ENCODE measurements at places on chromosomes 3 and 15.

- DNase-seq = no peak
Measured at GRCh38 chr3:174397848-174398247, 461.3 kb upstream of the NAALADL2 start.

DNA sequence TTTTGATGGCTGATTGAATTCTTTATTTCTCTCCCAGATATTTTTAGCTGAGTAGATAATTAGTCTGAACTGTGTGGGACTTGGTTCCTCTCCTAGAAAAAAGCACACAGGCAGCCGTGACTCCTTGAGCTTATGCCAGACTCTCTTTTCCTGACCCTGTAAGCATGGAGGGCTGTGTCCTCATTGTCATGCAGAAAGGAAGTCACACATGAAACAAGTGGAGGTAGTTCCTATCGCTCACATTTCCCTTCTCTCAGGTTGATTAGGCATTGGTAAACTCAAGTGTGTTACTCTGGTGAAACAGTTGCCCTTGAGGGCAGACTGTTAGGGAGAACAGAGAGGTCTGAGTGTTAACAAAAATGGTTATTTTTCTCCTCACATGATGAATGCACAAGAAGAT, 6.3 kb upstream of the RTP4 start:
- DNase-seq = no peak

DNA sequence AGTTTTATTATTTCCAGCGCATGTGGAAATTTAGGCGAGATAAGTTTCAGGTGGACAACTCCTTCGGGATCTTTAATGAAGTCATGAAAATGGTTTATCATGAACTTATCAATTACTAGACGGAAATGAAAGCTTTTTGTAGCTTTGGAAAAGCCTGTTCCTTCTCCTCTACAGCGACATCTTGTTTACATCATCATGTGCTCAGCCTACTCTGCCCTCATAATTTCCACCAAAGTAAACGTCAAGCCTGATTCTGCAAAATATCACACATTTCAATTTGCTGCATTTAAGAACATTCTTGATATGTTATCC, 64.3 kb upstream of the CGNL1 start:
- DNase-seq = no peak

- DNase-seq = no peak
Measured at GRCh38 chr3:191137708-191138107, 61.3 kb upstream of the OSTN start.

- no peak for DNase-seq
Measured at GRCh38 chr15:39573287-39573686, 7.6 kb upstream of the THBS1 start.

DNA sequence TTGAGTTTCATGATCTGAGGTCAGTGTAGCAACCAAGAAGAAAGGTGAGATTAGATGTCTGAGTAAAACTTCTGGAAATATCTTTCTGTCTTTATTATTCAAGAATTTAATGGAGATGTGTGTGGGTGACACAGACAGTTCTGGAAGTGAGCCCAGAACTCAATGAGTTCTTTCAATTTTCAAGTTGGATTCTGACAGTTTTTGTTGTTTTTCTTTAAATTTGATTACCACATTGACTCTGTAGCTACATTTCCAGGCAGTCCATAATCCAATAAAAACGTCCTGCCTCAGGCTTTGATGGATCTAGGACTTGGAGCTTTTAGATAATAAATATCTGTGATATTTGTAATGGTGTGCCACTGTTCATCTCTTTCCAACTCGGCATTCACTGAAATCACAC, 3.9 kb upstream of the PARP14 start:
- no peak for DNase-seq

DNA sequence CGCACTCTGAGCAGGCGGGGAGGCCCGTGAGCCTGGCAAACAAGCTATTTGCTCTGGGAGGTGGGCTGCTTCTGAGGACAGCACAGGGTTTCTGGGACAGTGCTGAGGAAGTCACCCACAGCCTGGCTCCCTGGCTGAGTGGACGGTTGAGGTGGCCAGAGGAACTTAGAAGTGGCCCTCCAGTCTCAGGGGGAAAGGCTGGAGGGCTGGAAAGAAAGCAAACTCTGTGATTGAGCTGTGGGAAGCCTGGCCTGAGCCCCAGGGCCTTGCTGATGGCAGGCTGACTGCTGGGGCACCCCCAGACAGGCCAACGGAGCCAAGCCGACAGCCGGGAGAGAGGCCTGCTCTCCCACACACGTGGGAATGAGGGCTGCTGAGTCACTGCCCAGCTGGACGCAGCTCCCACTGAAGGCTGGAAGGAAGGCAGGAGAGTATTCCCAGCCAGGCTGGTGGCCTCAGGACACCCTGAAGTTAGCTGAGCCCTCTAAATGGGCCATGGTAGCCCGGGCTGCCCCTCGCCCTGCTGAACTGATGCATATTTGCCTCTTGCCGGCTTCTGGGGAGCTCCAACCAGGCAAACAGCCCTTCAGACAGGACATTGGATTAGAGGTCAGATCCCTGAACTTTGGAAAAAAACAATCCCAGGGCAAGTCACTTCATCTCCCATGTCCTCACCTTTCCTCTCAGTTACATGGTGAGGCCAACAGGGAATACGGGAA, 98.0 kb upstream of the TLE3 start:
- no peak for DNase-seq

- no peak for DNase-seq
Measured at GRCh38 chr3:15983232-15983631, 185.5 kb upstream of the ANKRD28 start.

GRCh38 chr3:195113048-195113447, 157.9 kb downstream of the XXYLT1 start:
- no peak for DNase-seq

DNA sequence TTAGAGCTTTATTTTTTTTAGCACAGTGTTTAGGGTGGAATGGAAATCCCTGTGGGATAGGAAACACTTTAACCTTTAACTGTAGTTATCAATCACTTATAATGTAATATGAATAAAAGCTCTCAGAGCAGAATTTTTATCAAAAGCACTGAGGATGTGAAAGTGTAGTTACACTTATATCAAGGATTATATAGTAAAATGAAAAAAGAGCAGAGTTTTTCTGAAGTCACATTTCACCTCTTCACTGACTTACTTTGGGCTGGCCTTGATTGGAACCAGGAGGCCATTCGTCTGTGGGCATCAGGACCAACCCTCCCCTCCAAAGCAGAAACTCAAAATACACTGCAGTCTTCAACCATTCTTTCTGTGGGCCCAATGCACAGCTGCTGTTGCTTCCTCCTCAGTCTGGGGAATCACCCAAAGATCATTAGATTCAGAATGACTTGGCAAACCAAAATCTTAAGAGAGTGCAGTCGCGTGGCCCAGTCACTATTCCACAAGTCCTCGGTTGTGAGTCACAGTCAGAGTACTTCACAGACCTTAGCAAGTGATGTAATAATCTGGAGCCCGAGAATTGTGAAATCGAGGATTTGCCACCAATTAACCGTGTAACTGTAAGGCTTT, 132.6 kb upstream of the COL8A1 start:
- DNase-seq = no peak

DNA sequence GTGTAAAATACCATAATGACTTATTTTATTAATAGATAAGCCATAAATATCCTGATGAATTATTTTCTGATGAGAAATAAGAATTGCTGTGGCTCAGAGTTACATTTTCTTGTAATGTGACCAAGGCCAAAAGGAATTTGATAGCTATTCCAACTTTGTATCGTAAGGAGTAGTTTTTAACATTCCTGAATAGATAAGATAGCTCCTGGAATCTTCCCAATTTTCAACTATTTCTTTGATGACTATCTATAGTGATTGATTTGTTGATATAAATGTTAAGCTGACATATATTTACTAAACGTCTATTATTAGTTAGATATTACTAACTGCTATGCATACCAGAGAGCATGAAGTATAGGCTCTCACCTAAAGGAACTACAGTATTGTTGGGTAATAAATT, 49.1 kb upstream of the SATB1 start:
- DNase-seq = no peak

DNA sequence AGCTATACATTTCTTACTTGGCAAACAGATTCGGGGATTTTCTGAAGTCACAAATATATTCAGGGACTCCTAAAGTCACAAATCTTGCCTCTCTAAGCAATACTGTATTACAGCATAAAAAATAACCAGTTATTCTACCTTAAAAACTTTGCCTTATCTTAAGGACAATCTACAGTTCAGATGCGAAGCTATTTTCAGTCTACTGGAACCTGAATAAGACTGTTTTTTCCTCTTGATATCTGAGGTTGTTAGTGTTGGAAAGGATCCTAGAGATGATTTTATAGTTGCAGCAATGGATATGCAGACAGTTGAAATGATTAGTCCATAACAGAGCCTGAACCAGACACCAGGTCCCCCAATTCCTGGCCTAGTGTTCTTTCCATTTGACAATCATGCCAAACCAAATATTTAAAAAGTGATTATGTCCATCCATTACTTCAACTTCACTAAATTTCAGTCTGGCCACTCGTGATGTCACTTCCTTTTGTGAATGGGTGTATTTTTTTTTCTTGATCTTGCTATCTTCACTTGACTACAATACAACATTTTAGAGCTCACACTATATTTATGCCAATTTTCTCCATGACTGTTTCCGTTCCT, 1.8 kb downstream of the HDGFL3 start:
- no peak for DNase-seq

DNA sequence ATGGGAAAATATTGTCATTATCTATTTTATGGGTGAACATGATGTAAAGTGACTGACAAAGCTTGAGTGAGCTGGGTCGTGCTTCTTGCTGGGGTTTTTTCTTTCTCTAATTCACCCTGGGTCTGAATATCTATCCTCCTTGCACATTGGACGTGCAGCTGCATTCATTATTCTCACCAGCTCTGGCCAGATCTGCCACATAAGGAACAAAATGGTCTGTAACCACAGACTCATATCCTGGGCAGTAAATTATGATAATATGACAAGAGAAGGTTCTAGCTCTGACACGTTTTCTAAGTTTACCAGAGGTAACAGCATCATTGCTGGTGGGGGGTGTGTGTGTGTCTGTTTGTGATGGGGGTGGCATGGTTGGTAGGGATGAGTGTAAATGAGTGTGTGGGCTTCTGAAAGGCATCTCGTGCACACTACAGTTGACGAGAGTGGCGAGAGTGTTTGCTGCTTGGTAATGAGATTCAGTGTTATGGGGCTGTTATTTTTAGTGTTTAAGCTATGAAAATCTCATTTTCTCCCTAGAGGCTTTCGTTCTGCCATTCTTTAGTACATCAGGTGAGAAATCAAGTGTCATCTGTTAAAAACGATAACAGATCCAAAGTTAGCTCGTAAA, 418.4 kb downstream of the PDCD6IP start:
- DNase-seq = no peak

DNA sequence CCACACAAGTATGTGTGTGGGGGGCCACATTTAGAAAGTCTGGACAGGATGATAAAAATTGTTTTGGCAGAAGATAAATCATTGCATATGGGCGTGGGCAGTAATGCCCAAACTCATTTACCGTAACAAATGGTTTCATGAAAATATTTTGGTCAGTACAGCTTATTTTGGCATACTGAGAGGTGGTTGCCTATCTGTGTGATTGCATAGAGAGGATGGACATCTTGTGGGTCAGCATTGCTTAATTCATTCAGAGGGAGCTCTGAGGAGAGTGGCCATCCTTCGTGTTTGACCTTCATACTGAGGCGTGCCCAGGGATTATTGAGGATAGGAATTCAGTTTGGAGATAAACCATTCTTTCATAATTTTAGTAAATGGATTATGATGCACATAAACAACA, 162.5 kb downstream of the GAP43 start:
- no peak for DNase-seq

- no peak for DNase-seq
Measured at GRCh38 chr3:31423482-31423881, 109.2 kb upstream of the STT3B start.

GRCh38 chr3:21913791-21914190, 162.8 kb upstream of the ZNF385D start:
- DNase-seq = no peak

- no peak for DNase-seq
Measured at GRCh38 chr3:118380576-118380975, 654.1 kb downstream of the IGSF11 start.

GRCh38 chr15:65156692-65157091, 23.1 kb upstream of the PDCD7 start:
- DNase-seq = no peak

GRCh38 chr15:40660686-40661085, 34.3 kb upstream of the RAD51 start:
- DNase-seq = no peak

DNA sequence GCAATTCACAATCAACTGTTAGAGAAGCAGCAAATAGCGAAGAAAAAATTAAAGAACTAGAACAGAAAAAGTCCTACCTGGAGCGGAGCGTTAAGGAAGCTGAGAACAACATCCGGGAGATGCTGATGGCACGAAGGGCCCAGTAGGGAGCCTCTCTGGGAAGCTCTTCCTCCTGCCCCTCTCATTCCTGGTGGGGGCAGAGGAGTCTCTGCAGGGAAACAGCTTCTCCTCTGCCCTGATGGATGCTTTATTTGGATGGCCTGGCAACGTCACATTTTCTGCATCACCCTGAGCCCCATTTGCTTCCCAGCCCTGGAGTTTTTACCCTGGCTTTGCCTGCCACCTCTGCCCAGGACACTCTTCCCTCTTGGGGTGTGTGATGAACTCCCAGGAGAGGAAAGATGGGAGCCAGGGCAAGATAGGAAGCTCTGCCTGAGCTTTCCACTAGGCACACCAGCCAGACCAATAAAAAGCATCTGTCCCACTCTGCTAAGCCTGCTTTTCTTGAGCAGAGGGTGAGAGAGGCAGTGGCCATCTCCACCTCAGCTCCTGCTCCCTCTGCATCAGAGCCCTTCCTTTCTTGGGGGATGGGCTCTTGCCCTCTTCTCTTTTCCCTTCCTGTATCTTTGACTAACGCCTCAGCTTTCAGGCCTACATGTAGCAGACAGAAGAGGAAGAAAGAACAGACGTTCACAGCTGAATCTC, 39.4 kb downstream of the PPARG start:
- DNase-seq = no peak

- no peak for DNase-seq
Measured at GRCh38 chr3:17949101-17949500, 206.7 kb upstream of the TBC1D5 start.

GRCh38 chr3:115660646-115661337, 37.5 kb downstream of the GAP43 start:
- DNase-seq = no peak

GRCh38 chr3:87674397-87675161, 384.2 kb downstream of the CGGBP1 start:
- DNase-seq = no peak

DNA sequence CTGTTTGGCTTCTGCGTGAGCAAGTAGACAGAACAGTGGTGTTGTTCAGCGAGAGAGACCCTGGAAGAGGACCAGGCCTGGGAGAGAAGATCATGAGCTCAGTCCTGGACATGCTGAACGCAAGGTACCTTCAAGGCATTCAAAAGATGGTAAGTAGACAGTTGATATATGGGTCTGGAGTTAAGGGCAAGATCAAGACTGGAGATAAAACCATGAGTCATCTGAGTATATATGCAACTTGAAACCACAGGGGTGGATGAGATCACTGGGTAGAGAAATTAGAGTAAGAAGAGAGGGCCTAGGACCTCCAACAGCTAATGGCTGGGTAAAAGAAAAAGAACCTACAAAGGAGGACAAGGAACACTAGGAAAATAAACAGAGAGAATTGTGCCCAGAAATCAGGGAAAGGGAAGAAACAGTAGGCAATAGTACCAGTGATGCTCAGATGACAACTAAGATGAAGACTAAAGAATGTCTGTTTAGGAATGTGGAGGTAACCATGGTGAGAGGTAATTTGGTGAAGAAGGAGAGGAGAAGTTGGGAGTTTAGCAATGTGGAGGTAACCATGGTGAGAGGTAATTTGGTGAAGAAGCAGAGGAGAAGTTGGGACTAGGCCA, 343.2 kb upstream of the ADAMTS9 start:
- no peak for DNase-seq

- DNase-seq = no peak
Measured at GRCh38 chr3:62361824-62362223, 11.5 kb downstream of the FEZF2 start.
